Activated CD8-positive, alpha-beta T cell treated with anti-CD3 and anti-CD28 coated beads for 36 hours (primary cell): ENCODE measurements at places on chromosomes 12 and 14. TPM values are rescaled to one million over a fixed set of nuclear protein-coding genes. Genes with fewer than 3 reads are reported as not detected.

The SYT10 gene
- not detected for total RNA-seq

The GPR137C gene
- total RNA-seq = 0.05 TPM

The IL26 gene
- total RNA-seq = not detected

The NANOG gene
- total RNA-seq = not detected

The SIX1 gene
- total RNA-seq = not detected

The PROX2 gene
- total RNA-seq = 0.65 TPM

The AVPR1A gene
- not detected for total RNA-seq

The SLC24A4 gene
- not detected for total RNA-seq

The EPS8 gene
- total RNA-seq = 1.8 TPM

The TSPAN19 gene
- total RNA-seq = not detected

The RPS6KL1 gene
- total RNA-seq = 5.1 TPM

- no peaks in the 10 kb centered on the region for H3K27me3 ChIP-seq
- H3K4me1 ChIP-seq = peaks cover 24% of the 10 kb centered on the region
- peaks cover 34% of the 10 kb centered on the region for H3K36me3 ChIP-seq
- peak overlapping the region; percentile 32 for H3K27ac ChIP-seq
- no peak for DNase-seq
Measured at GRCh38 chr12:106974511-106974910, 12.4 kb downstream of the MTERF2 start.

- peaks cover 3% of the 10 kb centered on the region for H3K36me3 ChIP-seq
- H3K4me3 ChIP-seq = no peak overlapping the region
- no peak for DNase-seq
- peaks cover 14% of the 10 kb centered on the region for H3K4me1 ChIP-seq
- no peak overlapping the region for H3K27ac ChIP-seq
Measured at GRCh38 chr14:77299771-77300170, 20.9 kb downstream of the POMT2 start.

DNA sequence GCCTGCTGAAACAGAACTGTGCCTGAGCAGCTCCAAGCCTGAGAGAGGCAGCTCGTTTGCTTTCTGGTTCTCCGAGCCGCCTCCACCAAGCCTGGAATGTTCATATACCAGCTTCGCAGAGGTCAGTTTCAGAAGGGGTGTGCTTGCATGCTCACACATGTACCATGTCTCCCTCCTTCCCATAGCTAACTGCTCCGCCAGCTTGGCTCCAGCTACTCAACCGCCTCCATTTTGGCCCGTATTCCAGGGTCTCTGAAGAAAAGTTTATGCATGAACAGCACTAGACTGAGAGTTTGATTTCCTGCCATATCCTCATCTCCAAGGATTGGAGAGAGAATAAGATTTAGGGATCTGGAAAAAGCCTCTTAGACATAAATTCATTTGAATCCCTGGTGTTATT, 103.7 kb downstream of the SMOC1 start:
- H3K4me3 ChIP-seq = no peak overlapping the region
- H3K27ac ChIP-seq = no peak overlapping the region
- no peaks in the 10 kb centered on the region for H3K36me3 ChIP-seq
- DNase-seq = no peak
- peaks cover 14% of the 10 kb centered on the region for H3K27me3 ChIP-seq
- H3K4me1 ChIP-seq = no peaks in the 10 kb centered on the region

DNA sequence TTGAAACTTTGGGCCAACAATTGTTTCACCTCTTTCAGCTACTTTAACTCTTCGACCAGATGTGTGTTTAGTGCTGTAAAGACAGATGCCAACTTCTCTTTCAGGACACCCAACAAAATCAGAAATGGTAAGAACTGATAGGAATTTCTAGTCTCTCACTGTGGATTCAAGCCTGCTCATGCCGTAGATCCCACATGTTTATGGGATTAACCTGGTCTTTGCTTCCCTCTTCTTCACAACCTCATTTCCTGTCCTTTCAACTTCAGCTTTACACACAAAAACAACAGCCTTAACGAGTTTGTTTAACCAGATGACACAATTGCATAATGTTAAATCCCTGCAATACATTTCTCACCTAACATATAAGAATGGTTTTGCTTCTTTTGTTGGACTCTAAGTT, 1031.9 kb upstream of the LRFN5 start:
- no peaks in the 10 kb centered on the region for H3K27me3 ChIP-seq
- no peak for DNase-seq
- H3K36me3 ChIP-seq = no peaks in the 10 kb centered on the region
- no peak overlapping the region for H3K4me3 ChIP-seq

DNA sequence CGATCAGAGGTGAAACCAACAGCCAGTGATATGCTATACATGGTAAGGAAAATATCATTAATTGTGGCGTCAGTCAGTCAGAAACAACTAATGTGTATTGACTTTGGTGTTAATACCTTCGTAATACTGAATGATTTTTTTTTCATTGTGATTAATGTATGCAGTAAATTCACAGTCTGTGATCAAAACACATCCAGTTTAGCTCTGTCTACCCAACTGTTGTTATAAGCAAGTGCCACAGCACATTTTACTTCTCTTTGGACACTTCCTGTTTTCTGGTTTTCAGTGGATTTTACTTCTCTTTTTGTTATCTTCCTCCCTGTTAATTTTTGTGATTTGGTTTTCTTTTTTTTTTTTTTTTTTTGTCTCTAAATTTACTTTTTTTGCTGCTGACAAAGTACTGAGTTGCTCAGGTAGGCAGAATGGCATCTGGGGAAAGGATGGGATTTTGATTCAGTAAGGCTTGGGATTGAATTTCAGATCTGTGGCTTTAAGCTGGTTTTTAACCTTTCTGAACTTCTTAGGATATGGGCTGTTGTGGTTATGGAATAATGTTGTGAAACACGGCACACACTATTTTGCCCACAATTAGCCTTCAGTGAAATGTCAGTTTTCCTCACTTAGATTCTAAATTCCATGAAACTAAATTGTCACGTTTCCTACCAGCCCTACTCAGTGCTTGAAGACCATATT, 604 bp downstream of the GLIPR1 start:
- no peak for DNase-seq
- H3K4me3 ChIP-seq = peak overlapping the region; percentile 96
- peaks cover 82% of the 10 kb centered on the region for H3K4me1 ChIP-seq
- peak overlapping the region; percentile 98 for H3K27ac ChIP-seq
- no peaks in the 10 kb centered on the region for H3K27me3 ChIP-seq

DNA sequence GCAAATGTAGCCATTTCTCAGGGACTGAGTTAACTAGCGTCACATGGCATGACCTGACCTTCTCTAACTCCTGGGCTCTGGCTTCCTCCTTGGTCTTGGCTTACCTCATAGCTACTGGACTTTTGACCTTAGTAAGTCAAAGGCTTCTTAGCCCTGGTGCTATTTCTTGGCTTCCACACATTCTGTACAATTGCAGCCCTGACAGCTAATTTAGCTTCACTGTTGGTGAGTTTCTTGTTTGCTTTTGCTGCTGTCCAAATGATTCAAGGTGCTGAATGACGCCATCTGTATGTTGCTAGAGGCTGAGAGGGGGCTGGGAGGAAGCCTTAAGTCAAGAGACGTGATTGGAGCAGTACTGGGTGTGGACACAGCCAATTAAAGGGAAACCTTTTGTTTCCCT, 202.7 kb downstream of the PRKD1 start:
- DNase-seq = no peak
- H3K4me1 ChIP-seq = no peaks in the 10 kb centered on the region
- no peak overlapping the region for H3K27ac ChIP-seq
- H3K27me3 ChIP-seq = no peaks in the 10 kb centered on the region
- H3K4me3 ChIP-seq = no peak overlapping the region
- no peaks in the 10 kb centered on the region for H3K36me3 ChIP-seq

DNA sequence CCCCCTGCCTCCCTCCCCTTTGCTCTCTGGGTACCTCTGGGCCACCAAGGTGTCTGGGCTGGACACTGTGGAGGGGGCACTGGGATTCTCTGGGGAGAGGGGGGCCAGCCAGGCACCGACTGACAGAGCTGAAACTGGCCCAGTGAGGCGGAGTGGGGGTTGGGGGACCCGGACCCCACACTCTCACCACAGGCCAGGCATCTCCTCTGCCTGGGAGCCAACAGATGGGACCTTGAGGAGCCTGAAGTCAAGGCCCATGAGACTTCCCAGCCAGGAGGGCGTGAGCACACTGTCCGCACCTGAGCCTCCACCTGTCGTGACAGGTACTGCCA, 39.8 kb upstream of the PPP1R13B start:
- no peaks in the 10 kb centered on the region for H3K36me3 ChIP-seq
- no peaks in the 10 kb centered on the region for H3K27me3 ChIP-seq
- no peaks in the 10 kb centered on the region for H3K4me1 ChIP-seq
- DNase-seq = no peak

- H3K27ac ChIP-seq = peak overlapping the region; percentile 90
- H3K4me3 ChIP-seq = peak overlapping the region; percentile 44
- H3K36me3 ChIP-seq = peaks cover 12% of the 10 kb centered on the region
- peaks cover 83% of the 10 kb centered on the region for H3K4me1 ChIP-seq
- peak; percentile 78 for DNase-seq
- H3K27me3 ChIP-seq = no peaks in the 10 kb centered on the region
Measured at GRCh38 chr12:107352347-107353081, 259.2 kb upstream of the CRY1 start.

DNA sequence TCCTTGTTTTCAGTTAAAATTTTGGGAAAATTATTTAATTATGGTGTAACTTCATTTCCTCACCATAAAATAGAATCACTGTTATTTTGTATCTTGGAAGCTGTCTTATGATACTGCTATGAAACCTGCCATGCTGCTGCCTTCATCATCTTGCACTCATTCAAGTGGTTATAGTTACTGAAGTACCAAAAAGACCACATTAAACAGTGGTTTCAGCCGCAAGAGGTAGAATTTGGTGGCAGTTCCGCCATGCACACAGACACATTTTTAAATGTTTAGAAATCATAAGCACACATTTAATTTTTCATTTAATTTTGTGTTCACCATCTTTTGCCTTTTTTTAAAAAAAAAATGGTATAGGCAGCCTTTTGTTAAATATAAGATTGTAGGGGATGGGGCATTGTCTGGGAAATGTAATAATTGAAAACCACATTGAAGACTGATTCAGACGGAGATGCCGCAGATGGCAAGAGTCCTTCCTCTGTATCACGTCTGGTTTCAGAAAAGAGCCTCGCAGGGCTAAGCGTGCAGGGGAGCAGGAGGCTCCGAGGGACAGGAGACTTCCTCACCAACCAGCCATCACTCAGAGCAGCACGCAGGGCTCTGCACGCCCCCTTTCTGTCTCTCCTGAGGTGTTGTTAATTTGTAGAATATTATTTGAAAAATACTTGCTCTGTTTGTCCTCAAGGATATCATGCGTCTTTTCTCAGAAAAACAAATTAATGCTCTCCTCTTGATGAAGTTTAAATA, 115.2 kb upstream of the PELI2 start:
- H3K4me3 ChIP-seq = peak overlapping the region; percentile 6
- peak overlapping the region; percentile 25 for H3K27ac ChIP-seq
- H3K27me3 ChIP-seq = peaks cover 55% of the 10 kb centered on the region
- no peaks in the 10 kb centered on the region for H3K36me3 ChIP-seq
- peak; percentile 80 for DNase-seq

- H3K4me1 ChIP-seq = peaks cover 15% of the 10 kb centered on the region
- peaks cover 25% of the 10 kb centered on the region for H3K36me3 ChIP-seq
- no peaks in the 10 kb centered on the region for H3K27me3 ChIP-seq
- no peak overlapping the region for H3K27ac ChIP-seq
Measured at GRCh38 chr12:59763835-59764234, 168.0 kb downstream of the SLC16A7 start.
